M059J (cell line): ENCODE measurements at places on chromosomes 2 and 18. TPM values are rescaled to one million over a fixed set of nuclear protein-coding genes. Genes with fewer than 3 reads are reported as not detected.
A peak's percentile ranks its signal among the peaks of the same experiment; 100 is the strongest.

TUBB8B gene
- total RNA-seq, result not detected in 2 replicates

NR4A2 gene
- 0.20 TPM in 1 of 2 replicates, not detected in the other for total RNA-seq

COBLL1 gene
- total RNA-seq, result 12.5 and 15.6 TPM in 2 replicates

ASPRV1 gene
- total RNA-seq, result 0.15 and 0.49 TPM in 2 replicates

UGT1A10 gene
- not detected in 2 replicates for total RNA-seq

FHOD3 gene
- 8.1 and 13.1 TPM in 2 replicates for total RNA-seq

CABLES1 gene
- total RNA-seq, result 5.0 and 9.0 TPM in 2 replicates

NT5C1B gene
- not detected in 2 replicates for total RNA-seq

DNA sequence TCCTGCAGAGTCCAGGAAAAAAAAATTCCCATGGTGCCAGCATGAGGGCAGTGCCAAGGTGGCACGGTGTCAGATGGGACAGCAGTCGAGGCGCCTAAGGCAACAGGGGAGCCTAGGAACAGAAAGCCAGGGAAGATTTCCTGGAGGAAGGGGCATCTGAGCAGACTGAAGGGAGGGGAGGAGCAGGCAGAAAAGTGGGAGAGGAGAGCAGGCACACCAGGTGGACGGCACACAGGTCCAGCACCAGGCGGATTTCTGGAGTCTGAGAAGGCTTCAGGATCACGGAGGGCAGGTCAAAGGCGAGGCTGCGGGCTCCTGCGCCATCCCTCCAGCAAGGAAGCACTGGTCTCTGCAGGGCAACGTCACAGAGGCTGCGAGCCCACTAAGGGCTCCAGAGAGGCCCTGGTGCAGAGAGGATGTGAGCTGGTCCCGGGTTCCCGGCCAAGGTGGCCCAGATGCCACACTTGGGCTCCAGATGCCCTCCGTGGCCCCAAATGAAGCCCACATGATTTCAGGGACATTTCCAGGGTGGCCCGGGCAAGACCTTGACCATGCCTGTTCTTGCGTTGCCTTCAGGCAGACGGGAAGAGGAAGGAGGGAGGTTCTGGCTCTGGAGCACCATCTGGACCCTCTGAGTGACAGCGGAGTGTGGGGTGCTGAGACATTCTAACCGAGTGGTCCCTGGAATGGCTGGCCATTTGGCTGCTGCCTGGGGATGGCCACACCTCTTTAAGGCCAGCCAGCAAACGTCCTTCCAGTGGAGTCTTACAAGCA lies 4.1 kb downstream of the HS6ST1 start:
- DNase-seq, result no peak

DNA sequence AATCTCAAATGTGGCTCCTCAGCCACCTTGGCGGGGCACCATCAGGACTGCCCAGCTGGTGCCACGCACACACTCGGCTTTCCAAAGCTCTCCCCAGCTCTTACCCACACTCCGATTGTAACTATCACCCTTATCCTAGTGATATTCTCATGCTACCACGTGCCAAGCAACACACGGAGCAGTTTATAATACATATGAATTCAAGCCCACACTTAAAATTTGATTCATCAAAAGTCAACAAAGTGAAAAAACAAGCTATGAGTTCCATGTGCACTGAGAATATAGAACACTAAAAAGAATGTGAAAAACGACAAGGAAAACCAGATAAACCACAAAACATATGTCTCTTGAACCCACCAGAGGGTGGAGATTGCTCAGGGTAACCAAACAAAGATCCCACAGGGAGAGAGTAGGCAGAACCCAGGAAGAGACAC lies 31.6 kb downstream of the LONRF2 start:
- no peak for DNase-seq

DNA sequence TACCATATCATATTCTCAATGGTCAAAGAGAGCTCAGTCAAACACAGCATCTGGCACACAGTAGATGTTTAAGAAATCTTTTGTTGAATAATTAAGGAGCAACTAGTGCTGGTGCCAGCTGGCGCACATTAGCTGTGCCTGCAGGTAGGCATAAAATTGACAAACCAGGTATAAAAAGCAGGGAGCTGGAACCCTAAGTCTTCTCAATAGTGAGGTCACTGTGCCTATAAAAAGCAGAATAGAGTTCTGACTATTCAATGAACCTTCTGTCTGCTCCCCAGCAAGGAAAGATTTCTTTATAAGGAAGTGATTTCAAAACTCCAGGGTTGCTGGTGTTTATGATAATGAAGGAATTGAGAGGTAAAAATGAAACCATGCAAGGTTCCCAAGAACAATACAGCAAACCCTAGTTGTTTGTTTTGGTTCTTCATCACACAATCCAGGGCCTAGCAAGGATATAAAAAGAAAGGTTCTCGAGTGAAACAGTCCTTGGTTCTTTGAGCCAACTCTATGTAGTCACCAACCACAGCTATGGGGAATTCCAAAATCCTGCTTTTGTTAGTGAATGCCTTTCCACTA lies 76.1 kb downstream of the THADA start:
- DNase-seq, result peak; percentile 93

DNA sequence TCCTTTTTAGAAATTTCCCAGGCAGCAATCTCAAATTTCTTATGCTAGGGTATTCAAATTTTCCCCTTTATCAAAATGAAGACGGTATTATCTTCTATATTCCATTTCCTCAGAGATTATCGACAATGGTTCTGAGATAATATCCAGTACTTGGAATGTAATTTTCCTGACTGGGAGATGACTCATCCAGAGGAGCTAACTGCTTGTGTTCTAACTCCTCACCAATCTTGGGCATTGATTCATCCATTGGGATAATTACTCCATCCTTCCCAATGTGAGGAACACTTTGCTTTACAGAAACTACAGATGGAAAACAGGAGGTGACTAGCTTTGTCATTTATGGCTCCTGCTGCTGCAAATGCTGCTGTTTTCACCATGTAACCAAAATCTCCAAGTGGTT lies 239.4 kb upstream of the LYPD1 start:
- peak; percentile 18 for DNase-seq

- DNase-seq, result peak; percentile 85
These were observed 94.4 kb upstream of the ASAP2 start for GRCh38 chr2:9112079-9112721.

DNA sequence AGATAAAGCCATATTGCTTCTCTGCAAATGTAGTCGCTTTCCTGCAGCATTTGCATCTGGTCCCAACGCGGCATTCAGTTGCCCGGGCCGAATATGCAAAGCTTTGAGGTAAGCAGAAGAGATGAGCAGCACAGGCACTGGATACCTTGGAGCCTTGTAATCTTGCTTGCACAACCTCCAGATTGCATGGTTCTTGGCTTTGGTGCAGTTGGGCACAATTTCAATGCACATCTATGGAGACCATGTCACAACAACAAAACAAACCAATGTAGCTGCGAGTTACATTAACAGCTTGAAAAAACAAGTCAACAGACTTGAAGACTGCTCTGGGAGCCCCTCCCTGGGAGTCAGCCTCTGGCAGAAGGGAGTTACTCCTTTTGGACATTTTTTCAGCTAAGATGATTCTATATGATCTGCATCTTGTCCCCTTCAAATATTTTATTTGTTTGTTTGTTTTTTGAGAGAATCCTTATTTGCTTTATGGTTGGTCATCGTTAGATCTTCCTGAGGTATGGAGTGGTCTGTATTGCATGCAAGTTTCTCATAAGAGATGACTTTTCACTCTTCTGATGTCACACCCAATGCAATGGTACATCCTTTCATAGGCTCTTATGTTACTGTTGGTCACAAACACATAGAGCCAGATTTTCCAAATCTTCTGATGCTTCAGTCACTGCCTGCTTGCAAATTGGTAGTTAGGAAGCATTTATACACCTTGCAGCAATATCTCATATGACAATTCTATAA lies 113.5 kb downstream of the EFEMP1 start:
- DNase-seq, result peak; percentile 11

DNA sequence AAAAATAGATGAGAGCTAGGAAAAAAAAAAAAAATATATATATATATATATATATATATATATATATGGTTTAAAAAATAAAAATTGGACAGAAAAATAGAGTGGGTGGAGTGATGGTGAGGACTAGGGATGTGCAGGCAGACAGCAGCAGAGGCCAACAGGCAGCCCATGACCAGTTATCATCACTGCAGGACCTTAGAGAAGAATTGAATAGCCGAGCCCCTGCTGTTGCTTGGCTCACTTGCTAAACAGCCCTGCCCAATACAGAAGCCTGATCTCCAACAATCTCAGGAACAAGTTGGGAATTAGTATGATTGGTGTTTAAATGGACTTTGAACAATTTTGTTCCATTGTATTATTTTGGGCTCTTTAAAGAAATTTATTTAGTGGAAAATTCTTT lies 967.5 kb upstream of the PIK3C3 start:
- DNase-seq, result no peak

DNA sequence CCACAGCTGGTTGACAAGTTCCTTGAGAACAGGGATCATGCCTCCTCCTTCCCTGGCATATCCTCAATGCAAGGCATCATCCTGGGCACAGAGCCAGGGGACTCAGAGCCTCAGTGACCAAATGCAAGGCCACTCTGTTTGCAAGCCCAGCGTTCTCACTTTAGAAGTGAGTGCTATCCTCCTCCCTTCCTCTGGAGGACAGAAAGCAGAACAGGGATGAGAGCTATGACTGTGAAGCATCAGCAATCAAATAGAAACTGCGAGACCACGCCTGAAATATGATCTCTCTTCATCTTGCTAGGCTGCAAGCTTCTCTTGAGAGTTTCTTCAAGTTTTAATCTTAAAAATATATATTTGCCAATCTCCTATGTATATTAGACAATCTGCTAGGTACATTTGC lies 119.8 kb downstream of the LRATD1 start:
- peak; percentile 13 for DNase-seq

DNA sequence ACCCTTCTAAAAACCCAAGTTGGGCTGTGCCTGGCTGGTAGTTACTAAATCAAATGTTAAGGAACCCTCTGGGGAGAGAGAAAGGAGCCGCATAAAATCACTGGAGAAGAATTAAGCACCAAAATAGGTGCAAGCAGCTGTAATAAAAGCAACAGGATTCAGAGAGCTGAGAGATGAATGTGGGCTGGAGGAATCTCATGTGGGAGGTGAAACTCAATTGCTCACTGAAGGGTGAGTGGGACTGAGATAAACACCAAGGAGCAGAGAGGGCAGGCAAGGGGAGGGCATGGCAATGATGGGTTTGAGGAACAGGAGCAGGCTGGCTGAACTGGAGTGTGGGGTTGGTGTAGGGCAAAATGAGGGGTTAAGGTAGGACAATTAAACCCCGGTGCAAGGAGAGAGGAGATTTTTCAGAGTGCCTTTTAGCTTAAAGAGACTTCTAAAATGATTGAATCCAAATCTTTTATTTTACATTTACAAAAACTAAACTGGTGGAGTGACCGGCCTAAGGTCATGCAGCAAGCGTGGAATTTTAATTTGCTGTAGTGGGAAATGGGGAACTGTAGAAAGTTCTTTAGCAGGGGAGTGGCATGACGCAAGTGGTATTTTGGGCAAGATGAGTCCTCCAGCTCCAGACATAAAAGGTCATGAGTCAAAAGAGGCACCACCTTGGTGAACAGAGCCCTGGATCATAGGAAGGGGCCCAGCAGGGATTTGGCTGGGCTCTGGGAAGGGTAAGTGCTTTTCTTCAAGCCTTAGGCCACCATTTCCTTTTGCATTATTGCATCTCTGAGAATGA lies 10.5 kb downstream of the PLB1 start:
- DNase-seq, result peak; percentile 4

GRCh38 chr2:222869252-222869560 lies 8.4 kb downstream of the ACSL3 start:
- DNase-seq, result no peak

DNA sequence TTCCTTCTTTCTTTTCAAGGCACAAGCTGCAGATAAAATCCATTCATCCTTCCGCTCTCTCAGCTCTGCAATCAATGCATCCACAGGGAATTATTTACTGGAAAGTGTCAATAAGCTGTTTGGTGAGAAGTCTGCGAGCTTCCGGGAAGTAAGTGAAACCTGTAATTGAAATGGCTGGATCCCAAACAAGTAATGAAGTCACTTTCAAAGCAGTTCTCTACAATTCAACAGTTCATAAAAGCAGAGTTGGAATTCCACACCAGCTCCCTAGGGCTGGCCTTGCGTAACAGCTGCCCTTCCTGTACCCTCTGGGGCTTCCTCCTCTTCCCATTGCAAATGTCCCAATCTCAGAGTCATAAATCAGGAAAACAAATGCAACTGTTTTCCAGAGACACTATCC lies 9.6 kb downstream of the SERPINB2 start:
- DNase-seq, result no peak

DNA sequence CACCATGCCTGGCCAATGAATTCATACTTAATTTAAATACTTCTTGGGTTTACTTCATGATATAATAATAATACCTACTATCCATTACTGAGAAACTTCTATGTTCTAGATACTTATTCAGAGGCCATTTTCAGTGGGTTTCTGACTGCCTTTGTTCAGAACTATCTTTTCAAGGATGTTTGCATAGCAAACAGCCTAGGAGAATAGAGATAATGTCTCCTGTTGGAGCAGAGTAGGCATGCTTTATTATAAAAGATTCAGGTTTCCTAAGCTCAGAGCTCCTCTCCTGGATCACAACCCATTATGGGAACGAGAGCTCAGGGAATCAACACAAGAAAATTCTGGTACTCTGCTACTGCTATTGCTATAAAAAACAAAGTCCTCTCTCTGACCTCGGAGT lies 11.1 kb downstream of the FASTKD1 start:
- no peak for DNase-seq

DNA sequence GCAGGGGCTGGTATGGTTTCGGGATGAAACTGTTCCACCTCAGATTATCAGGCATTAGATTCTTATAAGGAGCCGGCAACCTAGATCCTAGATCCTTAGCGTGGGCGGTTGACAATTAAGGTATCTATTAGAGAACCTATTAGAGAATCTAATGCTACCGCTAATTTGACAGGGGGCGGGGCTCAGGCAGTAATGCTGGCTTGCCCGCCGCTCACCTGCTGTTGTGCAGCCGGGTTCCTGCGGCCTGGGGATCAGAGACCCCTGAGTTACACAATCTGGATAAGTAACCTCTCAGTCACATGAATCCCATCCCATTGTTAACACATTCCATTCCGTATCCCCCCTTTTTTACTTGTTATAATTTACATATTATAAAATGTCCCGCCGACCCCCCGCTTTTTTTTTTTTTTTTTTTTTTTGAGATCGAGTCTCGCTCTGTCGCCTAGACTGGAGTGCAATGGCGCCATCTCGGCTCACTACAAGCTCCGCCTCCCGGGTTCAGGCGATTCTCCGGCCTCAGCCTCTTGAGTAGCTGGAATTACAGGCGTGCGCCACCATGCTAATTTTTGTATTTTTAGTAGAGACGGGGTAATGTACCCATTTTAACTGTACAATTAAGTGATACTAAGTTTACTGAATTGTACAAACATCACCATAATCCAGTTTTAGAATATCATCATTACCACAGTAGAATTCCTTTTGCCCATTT lies 42.0 kb upstream of the GPD2 start:
- no peak for DNase-seq

GRCh38 chr2:1527153-1527992 lies 114.1 kb downstream of the TPO start:
- DNase-seq, result no peak

- DNase-seq, result no peak
These were observed 45.5 kb upstream of the NAB1 start for GRCh38 chr2:190603374-190603773.

DNA sequence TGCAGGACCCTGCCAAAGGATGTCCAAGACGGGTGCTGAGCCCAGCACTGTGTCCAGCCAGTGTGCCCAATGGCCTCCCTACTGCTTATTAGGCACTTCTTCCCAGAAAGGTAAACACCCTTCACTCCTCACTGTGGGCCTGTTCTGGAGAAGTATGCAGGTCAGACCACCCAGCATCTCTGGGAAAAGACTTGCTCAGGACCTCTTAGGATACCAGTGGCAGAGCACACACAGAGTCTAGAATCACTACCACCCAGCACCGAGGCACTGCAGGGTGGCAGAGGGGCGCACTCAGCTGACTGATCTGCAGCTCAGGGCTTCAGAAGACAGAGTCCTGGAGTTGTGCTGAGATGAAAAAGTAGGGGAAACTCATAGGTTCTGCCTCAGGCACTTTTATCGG lies 25.8 kb downstream of the XDH start:
- no peak for DNase-seq
